ENCODE measurements at places on chromosomes 4 and X.

DNA sequence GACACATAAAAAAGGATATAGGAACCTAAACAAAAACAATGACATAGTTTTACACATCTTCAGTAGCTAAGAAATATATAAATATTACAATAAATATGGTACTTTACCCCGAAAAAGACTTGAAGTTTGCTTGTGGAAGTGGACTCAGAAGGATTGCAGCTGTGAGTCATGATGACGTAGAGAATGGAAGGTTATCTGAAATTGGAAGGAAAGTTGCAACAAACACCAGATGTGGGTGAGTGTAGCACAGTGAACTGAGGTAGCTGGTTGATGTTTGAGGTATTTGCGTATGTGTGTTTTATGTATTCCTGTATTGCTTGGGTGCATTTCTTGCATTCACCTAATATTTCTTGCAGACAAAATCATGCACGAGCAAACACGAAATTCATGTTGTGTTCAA, 113.0 kb downstream of the ARX start:
- DNase-seq = no peak

- DNase-seq = no peak
Measured at GRCh38 chr4:24604558-24605214, 20.3 kb upstream of the DHX15 start.

DNA sequence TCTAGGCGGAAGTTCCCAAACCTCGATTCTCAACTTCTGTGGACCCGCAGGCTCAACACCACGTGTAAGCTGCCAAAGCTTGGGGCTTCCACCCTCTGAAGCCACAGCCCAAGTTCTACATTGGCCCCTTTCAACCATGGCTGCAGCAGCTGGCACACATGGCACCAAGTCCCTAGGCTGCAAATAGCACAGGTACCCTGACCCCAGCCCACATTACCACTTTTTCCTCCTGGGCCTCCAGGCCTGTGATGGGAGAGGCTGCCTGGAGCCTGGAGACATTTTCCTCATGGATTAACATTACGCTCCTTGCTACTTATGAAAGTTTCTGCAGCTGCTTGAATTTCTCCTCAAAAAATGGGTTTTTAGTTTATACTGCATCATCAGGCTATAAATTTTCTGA, 479.5 kb downstream of the PCDH7 start:
- no peak for DNase-seq

DNA sequence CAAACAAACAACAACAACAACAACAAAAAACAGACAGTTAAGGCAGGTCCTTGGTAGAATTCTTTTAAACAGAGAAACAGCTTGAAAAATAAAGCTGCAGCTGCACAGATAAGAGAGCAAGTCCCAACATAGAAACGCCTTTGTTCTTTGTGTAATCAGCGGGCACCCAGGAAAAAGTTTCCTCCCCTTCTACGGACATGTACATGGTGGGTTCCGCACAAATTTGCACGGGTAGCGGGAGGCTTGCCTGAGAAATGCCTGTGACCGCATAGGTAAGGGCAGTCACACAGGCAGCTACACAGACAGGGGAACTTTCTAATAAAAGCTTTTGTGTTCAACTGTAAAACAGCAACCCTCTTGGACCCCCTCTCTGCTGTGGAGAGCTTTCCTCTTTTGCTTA, 25.7 kb upstream of the CT47A1 start:
- DNase-seq = no peak

DNA sequence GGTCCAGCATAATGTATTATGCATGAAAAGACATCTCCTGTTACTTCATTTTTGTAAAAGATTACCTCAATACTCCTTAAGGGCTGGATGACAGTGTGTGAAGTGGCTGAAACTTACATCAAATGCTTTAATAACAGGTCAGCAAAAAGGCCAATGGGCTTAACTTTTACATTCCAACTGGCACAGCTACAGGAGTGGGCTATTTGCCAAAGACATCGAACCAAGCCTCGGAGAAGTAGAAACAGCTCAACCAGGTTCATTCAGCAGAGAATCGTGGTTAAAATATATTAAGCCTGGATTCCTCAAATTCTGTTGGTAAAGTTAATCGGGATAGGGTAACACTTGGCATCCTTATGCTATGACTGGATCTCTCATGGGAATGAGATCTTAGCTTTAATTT, 639.7 kb downstream of the TRIML1 start:
- no peak for DNase-seq

Data from activated T-helper 9 cell treated with anti-CD3 and anti-CD28 coated beads, Interleukin-2, amount 50 U/mL, for 16 hours (primary cell).